ENCODE measurements at places on chromosomes 7 and 10.
A peak's percentile ranks its signal among the peaks of the same experiment; 100 is the strongest.

GRCh38 chr10:42937649-42938180 is 139.2 kb upstream of the RET start:
- no peak for DNase-seq

DNA sequence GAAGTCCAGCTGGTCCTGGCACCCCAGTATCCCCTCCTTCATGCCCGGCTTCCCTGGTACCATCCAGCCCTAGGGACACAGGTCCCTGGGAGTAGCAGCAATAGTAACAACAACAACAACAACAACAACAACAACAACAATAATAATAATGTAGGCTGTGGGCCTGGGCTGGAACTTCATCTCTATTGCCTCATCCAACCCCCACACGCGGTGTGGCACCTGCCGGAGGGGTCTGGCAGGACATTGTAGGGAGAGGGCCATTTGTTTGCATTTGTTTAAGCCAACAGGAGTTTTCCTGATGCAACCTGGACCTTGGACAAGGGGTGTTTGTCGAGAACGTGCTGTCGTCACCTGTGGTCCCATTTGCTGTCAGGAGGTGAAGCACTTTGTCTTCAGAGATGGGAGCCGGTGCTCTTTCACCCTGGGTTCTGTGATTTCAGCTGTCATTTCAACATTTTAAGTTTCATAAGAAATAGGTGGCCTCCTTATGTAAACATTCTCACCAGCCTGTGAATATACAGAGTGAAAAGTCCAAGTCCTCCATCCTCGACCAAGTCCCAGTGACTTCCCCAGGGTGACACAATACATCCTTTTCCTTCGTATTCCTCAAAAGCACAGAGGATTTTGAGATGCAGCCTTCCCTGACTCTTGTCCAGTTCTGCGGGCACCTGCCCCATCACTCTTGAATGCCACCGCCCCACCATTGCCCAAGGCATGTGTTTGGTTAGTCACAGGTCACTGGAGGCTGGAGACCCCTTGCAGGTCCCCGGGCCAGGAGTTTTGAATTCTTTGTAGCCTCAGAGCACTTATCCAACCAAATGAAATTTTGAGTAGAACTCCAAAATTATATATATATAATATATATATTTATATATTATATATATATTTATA is 9.2 kb downstream of the LHPP start:
- DNase-seq, result peak; percentile 50

DNA sequence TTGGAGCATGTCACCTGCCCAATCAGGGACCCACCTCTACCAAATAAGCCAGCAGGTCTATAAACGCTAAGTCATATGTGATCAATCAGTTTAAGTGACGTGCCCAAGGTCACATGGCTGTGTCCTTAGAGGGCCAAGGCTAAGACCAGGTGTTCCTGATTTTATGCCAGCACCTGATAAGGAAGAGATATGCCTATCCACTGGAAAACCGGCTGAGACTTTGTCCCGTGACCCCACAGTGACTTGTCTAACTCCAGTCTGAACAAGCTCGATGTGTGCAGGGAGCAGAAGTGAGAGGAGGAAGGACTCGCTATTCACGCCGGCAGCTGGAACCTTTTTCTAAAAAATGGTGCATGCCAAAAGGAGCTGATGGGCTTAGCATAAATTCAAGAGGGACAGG is 57.0 kb downstream of the PRKAG2 start:
- DNase-seq, result no peak

DNA sequence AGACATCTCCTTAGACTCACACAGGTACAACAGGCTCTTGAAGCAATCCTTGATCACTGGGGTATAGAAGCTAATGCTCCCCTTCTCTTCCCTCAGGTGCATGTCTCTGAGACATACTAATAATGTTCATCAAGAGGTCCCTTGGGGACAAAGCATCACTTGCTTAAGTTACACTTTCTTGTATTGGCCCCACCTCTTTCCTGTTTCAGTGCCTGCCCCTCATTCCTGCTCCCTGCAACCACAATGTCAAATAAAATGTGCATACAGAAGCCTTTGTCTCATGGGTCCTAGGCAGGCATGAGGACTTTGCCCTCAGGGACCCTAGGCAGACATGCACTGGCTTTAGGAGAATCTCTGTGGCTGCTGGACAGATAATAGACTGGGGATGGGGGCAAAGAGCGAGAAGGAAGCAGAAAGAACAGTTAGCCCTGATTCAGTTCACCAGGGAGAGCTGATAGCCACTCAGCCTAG is 175.0 kb upstream of the NPY start:
- peak; percentile 1 for DNase-seq

DNA sequence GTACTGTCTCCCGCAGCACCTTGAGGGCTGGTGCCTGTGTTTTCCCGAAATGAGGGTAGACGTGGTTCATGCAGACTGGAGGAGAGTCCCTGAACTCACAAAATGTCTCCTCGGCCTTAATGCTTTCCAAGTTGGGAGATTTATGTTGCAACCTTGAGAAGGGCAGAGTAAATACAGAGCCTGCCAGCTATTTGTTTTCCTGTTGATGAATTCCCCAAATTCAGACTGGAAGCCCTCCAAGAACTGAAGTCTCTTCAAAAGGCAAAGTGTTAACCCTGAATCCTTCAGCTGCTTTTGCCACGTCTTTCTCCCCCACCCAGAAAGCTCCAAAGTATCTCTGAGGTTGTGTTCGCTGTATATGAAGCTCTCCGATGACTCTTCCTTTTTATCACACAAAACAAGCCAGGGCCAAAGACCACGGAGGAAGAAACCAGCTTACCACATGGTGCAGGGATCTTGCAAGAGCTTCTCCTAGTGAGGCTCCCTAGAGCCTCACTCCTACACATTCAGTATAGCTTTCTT is 254.7 kb upstream of the NFE2L3 start:
- no peak for DNase-seq

DNA sequence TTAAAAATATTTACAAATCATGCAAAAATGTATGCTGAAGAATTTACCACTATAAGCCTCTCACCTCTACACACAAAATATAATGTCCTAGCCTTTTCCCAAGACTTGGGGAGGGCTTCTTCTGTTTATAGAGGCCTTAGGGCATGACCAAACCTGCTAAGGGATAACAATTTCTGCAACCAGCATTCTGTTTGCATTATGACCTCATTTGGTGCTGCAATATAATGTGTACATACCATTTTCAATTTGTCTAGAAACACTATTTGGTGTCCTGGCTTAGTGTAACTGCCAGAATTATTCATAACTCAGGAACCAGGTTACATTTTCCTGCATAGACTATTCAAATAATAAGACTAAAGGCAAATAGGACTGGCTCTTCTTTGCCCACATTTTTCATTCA is 446.6 kb upstream of the SORCS1 start:
- no peak for DNase-seq

DNA sequence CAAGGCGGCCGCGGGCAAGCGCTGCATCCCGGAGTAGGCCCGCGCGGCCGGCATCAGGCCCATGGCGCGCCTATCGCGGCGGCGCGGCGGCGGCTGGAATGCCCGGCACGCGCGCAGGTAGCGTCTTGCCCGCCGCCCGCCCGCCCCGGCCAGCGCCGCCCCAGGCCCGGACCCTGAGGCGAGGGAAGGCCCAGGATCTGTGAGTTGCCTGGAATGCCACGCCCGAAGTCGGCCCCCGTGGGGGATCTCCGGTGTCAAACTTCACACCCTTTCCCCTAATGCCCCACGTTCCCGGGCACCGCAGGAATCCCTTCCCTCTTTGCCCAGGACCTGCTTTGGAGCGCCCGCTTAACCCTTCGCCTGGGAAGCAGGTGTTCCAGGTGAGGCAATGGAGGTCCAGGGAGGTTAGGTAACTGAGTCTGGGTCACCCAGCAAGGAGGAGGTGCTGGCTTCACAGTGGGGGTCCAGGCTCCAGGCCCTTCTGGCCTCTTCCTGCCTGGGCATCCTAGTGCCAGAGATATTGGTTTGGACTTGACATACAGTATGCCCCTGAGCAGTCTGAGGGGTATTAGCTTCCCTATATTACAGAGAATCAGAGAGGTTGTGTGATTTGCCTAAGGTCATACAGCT is 138.1 kb downstream of the ARHGAP22 start:
- no peak for DNase-seq

- no peak for DNase-seq
Observed at GRCh38 chr7:27767374-27767773, 27.4 kb downstream of the TAX1BP1 start.

All from eye (tissue), 1 donor.